ENCODE measurements at places on chromosomes 1 and 21.
A peak's percentile ranks its signal among the peaks of the same experiment; 100 is the strongest.

DNA sequence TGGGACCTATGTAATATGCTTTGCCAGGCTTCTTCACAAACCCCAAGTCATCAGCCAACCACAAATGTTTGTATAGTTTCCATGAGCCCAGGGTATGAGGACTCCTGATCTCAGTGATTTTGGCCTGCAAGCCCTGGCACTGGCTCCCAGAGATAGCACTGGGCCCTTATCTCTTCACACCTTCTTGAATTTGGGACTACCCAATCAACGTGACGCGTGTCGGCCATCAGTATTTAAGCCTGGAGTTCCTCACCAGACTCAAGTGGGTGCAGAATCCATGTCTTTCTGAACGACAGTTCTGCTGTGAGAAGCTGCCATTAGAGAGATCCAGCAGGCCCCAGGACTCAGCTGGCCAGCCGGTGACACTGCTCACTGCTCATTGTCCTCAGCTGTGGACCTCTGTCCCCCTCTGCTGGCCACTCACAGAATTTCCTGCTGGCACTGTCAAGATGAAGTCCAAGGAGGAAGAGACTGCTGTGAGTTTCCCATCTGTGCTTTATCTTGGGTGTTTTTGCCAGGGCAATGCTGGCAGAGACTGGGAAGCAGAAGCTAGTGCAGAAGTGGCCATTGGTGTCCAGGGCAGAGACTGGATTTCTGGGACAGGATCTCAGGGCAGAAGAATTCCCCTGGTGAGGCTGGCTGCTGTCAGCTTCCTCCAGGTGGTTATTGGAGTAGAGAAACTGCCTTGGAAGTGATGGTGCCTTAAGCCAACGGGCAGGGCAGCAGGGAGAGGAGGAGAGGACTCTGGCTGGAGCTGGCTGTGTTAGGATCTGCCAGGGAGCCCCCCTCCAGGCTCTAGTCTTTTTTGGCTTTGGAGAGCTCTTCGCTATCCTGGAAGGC, 28.4 kb downstream of the TMCC2 start:
- ATAC-seq: peak; percentile 85

- peak; percentile 38 for ATAC-seq
Measured at GRCh38 chr21:33968995-33969348, 53.4 kb upstream of the ATP5PO start.

- no peak for ATAC-seq
Measured at GRCh38 chr1:226360106-226360746, 47.7 kb downstream of the PARP1 start.

DNA sequence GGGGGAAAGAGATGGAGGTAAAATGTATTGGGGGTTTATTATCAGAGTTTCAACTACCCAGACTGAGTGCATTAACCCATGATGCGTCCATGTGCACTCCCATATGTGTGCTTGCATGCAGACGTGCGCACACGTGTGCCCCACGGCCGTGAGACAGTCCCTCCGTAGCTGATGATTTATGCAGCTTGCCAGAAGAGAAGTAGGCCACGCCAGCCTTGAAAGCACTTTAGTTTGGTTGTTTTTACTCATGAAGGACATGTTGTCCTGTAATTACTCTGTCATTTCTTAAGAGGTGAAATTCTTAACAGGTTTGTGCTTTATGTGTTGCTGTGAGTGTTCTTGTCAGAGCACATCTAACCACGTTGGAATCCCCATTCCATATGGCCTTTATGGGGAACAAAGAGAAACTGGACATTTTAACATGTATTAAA, 467.8 kb downstream of the LMO4 start:
- ATAC-seq: no peak

DNA sequence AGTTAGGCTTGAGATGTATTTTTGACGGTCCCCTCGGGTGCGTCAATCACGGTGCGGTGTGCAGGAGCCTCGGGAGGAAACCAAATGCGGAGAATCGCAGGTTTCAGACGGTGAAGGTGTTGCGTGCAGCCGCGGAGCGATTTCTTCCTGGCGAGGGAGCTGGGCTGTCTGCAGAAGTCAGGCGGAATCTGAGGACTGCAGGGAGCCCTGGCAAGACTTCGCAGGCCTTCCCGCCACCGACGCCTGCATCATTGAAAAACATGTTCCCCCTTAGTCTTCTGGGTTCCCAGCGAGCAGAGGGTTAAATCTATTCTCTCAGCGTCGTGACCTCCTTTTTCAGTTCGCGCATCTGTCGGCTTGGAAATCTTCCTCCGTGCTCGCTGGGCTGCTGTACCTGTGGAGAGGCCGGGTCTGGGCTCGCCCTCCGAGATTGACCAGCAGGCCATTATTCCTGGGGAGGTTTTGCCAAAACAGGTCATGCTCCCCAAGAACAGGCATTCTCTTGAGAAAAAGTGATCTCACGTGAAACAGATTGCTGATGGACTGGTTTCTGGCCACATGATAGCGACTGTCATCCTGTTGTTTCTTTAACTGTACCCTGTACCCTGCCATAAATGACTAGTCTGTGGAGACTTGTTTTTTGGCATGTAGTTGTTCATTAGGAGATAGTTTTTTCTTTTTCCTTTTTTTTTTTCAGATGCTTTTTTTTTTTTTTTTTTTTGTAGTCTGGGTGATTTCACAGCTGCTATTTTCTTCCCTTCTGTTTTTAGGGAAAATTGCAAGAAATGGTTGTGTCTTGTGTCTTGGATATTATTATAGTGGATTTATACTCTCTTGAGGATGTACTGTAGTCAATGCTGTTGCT, 894 bp downstream of the EPB41 start:
- ATAC-seq: peak; percentile 3

DNA sequence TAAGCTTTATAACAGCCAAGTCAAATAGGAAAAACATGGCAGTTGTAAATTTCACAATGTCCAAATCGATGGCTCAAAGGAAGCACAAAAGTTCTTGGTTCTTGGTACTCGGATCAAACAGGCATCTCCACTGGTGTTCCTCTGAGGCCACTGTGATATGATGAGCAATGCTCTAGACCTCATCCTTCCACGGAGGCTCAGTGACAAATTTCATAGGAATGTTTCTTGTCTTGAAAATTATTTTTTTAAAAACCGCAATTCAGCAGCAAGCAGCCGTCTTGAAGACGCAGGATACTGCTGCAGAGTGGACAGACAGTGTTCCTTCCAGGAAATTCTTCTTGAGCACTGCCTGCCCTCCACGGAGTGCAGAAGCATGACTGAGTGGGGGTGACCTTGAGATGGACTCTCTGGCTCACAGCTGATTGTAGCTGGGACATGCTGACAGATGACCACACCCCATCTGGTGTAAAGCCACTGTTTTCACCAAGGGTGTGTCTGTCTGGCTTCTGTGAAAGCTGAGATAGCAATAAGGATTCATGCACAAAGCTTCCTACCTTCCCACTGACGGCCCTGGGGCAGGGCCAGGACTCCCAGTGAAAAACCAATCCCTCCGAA, 61.9 kb downstream of the TIAM1 start:
- no peak for ATAC-seq

- no peak for ATAC-seq
Measured at GRCh38 chr21:21238629-21239400, 240.6 kb downstream of the NCAM2 start.

DNA sequence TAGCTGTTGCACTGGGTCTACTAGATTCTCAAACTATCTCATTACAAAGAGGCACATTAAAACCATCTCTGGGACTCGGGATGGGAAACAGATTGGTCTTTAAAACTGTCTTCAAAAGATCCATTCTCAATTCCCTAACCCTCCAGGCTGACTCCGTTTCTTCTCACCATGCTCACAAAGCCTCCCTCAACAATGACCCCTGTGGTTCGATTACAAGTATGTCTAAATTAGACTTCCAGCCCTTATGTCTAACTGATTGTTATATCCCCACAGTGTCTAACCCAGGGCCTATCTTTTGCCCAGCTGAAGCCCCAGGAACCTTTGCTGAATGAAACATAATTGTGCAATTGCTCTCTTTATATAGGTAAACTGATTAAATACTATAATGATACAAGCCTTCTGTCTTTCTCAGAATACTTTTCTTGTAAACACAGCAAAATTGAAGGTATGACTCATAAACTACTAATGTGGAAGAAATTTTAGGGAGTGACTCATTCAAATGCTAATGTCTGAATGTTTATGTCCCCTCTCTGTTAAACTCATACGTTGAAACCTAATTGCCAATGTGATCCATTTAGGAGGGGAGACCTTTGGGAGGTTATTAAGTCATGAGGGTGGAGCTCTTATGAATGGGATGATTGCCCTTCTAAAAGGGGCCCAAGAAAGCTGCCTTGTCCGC, 65.6 kb upstream of the DAB1 start:
- peak; percentile 81 for ATAC-seq

DNA sequence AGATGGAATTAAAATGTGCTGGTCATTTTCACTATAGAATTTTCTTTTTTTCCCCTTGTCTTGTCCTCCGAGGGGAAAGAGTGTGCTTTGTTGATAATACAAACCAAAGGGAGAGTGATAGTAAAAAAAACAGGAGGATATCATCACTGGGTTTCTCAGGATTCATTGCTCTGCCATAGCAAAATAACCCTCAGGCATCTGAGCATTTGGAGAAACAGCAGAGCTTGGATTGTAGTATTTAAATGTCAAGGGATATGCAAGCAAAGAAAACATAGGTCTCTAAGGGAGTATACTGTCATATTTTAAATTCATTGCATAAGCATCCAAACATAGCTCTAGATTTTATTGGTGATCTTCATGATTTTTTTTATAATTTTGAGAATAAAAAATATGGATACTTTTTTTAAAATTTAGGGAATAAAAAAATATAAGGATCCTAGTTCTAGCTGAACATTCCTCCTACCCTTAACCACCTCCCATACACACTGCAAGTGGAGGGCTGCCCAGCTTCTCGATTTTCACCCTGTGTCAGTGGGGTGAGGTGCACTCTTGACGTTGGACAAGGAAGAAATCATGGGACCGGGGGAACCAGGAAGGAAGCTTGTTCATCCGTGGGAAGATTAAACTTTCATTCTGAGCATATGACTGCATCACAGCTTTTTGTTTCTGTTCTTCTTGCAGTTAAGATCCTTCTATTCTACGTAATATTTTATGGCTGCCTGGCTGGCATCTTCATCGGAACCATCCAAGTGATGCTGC, 4.4 kb downstream of the ATP1B1 start:
- ATAC-seq: no peak

DNA sequence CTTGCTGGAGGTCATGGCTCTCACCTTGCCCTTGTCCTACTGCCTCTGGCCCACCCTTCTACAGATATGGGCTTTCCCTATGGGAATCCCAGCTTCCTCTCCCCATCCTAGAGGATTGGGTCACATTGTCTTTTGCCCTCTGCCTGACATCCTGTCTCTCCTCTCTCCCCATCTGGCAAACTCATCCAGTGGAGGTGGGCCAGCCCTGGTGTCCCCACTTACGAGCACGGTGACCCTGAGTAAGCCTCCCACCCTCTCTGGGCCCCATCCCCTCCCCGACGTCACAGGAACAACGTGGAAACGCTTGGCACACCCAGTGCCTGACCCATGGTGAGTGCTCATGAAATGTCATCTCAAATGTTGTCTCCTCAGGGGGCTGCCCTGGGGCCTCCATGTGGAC, 56.1 kb upstream of the ID3 start:
- ATAC-seq: no peak

GRCh38 chr1:101993710-101994109, 3.0 kb downstream of the OLFM3 start:
- no peak for ATAC-seq

- no peak for ATAC-seq
Measured at GRCh38 chr1:192903142-192903541, 94.3 kb downstream of the RGS2 start.

Measured in motor neuron (in vitro differentiated cells).